HepG2 (cell line): ENCODE measurements at places on chromosomes 4 and X. TPM values are rescaled to one million over a fixed set of nuclear protein-coding genes. Genes with fewer than 3 reads are reported as not detected.

DNA sequence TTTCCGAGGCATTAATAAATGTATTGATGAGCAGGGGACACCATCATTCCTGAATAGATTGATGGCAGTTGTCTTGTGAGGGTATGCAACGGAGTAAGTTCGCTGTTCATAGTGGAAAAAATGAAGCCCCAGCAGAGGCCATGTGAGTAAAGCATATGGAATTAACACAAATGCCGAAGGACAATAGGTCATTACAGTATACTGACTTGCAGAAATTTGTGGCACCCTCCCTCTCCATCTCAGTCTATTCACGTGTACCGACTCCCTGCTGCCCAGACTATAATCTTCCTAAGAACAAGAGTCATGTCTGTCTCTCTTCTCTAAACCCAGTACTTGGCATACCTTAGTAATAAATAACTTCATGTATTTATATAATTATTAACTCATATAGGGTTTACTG lies 47.1 kb upstream of the PCDH10 start:
- DNase-seq = no peak

DNA sequence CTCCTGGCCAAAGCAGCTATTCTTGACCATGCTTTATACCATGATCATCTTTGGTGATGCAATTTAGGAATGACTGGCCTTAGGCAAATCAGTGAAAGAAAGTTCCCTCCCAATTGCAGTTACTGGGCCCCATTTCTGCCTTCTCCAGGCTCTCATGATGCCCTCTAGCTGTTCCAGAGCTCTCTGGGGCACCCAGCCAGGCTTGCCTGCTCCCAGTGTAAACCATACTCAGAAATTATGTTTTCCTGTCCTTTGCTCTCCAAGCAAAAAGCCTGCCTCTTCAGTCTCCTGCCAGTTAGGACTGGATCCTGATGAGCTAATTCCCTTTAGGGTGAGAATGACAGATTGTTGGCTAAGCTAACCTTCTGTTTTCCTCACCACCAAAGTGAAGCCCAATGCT lies 85.3 kb upstream of the RBPJ start:
- no peak for DNase-seq

- no peak for DNase-seq
Measured at GRCh38 chr4:103010804-103011203, 8.7 kb downstream of the SLC9B1 start.

Gene HCFC1
- 17.8 and 24.0 TPM in 2 replicates for total RNA-seq

Gene LIMCH1
- total RNA-seq = not detected in 2 replicates

Gene SSX2
- not detected in 2 replicates for total RNA-seq

Gene TMPRSS11A
- not detected in 2 replicates for total RNA-seq

Gene RNF150
- 0.02 TPM in 1 of 2 replicates, not detected in the other for total RNA-seq
